ENCODE measurements at places on chromosomes 7 and 10. TPM values are rescaled to one million over a fixed set of nuclear protein-coding genes. Genes with fewer than 3 reads are reported as not detected.

DNA sequence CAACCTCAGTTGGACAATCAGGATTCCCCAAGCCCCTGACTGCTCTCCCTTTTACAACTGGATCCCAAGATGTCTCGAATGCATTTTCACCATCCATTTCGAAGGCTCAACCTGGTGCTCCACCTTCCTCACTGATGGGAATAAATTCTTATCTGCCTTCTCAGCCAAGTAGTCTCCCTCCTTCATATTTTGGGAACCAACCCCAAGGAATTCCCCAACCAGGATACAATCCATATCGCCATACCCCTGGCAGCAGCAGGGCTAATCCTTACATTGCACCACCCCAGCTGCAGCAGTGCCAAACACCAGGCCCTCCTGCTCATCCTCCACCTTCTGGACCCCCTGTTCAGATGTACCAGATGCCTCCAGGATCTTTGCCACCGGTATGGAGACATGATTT is 6.0 kb downstream of the SEC23IP start:
- DNase-seq = no peak

GRCh38 chr7:51292596-51292995 is 24.0 kb downstream of the COBL start:
- no peak for DNase-seq

- no peak for DNase-seq
Measured at GRCh38 chr10:17056781-17057428, 72.7 kb downstream of the CUBN start.

GRCh38 chr10:48890888-48891850 is 48.5 kb downstream of the LRRC18 start:
- DNase-seq = no peak

DNA sequence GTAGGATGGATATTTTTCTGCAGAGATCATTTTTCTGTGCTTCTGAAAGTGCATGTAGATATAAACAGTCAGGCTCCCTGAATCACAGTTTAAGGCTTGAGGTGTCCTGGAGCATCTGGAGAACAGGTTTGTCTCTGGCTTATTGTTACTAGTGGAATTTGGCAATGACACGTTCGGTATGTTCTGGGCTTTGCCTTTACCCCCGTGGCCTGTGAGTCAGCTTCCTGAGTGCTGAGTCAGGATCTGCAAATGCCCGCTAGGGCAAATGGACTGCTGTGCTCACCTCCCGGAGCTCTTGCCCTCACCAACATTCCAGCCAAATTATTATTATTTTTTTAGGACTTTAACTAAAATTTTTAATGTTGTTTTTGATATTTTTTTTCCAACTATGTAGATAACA is 192.5 kb upstream of the PRSS1 start:
- peak; percentile 79 for DNase-seq

DNA sequence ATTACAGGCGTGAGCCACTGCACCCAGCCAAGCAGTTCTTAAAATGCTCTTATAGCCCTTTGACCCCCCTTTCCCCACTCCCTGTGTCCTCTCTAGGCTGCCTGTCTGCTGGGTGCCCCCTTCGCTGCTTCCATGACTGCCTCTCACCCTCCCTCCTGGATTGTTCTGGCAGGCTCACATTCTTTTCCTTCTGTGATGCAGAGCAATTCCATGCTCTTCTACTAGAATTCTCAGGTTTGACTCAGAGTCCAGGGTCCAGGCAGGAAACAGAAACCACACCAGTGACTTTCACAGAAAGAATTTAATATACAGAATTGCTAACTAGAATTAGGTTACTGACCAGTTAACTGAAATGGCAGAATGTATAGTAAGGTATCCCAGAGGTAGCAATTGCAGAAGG is 244.8 kb downstream of the BAMBI start:
- no peak for DNase-seq

DNA sequence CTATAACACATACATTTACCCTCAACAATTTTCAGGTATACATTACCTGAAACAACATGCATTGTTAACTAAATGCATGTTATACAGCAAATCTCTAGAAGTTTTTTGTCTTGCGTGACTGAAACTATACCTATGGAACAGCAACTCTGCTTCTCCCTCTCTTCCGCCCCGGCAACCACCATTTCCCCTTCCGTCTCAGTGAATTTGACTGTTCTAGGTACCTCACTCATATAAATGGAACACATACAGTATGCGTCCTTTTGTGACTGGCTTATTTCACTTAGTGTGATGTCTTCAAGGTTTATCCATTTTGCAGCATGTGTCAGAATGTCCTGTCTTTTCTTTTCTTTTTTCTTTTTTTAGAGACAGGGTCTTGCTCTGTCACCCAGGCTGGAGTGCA is 22.5 kb downstream of the CALHM2 start:
- DNase-seq = no peak

DNA sequence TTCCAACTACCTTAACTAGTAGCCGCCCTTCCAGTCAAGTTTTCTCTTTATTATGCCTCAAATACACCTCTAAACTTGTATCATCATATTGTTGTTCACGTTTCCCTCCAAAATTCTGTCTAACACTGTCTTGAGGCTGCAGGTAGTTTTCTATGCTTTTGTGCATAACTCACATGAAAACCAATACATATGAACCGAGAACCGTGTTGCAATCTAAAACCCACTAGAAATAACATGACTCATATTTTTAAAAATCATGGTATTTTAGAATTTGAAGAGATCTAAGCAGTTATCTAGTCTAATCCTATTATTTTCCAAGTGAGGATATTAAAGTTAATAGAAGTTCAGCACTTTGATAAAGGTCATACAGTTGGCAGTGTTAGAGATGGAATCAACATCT is 18.2 kb downstream of the LIPF start:
- no peak for DNase-seq

DNA sequence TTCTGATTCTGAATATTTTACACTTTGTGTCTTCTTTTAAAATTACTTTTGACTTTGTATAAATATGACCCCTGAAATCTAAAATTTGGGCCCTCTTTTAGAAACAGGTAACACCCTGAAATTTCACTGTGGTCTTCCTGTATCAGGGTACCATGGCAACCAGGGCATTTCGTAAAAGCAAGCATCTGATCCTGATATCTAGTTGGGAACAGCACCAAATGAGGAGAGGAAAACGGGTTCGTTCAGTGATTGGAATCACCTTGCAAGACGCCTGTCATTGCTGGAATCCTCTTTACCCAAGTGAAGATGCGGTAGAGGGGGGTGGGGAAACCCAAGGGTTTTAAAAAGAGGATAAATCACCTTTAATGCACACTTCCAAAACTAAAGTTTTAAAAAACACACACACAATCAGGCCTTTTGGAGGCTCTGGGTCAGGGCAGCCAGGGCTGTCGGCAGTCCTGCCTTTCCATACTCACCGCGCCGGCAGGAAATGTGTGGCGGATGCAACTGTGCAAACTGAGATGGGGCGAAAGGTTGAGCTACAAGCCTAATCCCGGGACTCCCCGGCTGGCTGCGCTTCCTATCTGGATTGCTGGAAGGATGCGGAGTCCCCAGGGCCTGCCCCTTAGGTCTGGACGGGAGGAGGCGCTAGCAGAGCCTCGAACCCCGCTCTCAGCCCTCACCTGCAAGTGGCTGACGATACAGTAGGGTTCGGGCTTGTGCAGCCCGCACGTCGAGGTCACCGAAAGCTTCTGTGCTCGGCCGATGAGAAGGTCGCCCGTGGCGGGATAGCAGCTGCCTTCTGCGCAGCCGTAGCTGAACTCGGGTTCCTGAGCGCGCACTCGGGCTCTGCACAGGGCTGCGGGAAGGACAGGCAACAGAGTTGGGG is 1.8 kb downstream of the LAMB1 start:
- DNase-seq = peak; percentile 53

GRCh38 chr7:130096243-130096827 is 26.0 kb downstream of the KLHDC10 start:
- no peak for DNase-seq

- DNase-seq = no peak
Measured at GRCh38 chr10:84244651-84245270, at the start of gene RGR. RGR (plus strand) TSS chr10:84245053; CDS start chr10:84245091, 38 bp downstream.

Gene TMEM213
- not detected for total RNA-seq

Gene FAM221A
- 7.2 TPM for total RNA-seq

Gene OR2A7
- total RNA-seq = not detected

Gene TFPI2
- total RNA-seq = 17.4 TPM

Data from SJSA1 (cell line).